Skin of body (tissue), 3 donors: ENCODE measurements at places on chromosomes 4 and X. TPM values are rescaled to one million over a fixed set of nuclear protein-coding genes. Genes with fewer than 3 reads are reported as not detected.

TRMT10A gene
- 6.9 TPM for total RNA-seq

MBTPS2 gene
- total RNA-seq = 11.5 TPM

FABP2 gene
- total RNA-seq = not detected

PLP2 gene
- total RNA-seq = 24.7 TPM

ENOPH1 gene
- total RNA-seq = 30.7 TPM

CLGN gene
- 0.59 TPM for total RNA-seq

RAB39B gene
- 0.30 TPM for total RNA-seq

ALB gene
- 0.69 TPM for total RNA-seq

CLCN4 gene
- total RNA-seq = 7.4 TPM

RAB41 gene
- total RNA-seq = not detected

ERAS gene
- not detected for total RNA-seq

PCDH19 gene
- 3.5 TPM for total RNA-seq

AFF2 gene
- 5.9 TPM for total RNA-seq

PRDM8 gene
- 0.59 TPM for total RNA-seq

CTAG1B gene
- total RNA-seq = not detected

BMX gene
- 2.6 TPM for total RNA-seq

ZBED1 gene
- 25.1 TPM for total RNA-seq

SLIT2 gene
- total RNA-seq = 40.4 TPM

NDP gene
- 3.6 TPM for total RNA-seq

SMIM20 gene
- 24.0 TPM for total RNA-seq

CCKAR gene
- total RNA-seq = 0.49 TPM

TCEAL6 gene
- total RNA-seq = not detected

ADGRA3 gene
- total RNA-seq = 54.9 TPM

PNMA3 gene
- total RNA-seq = 0.69 TPM

PCDH7 gene
- total RNA-seq = 42.6 TPM

F9 gene
- 0.20 TPM for total RNA-seq

VCX2 gene
- not detected for total RNA-seq

TCEANC gene
- 5.3 TPM for total RNA-seq

SNX25 gene
- total RNA-seq = 13.0 TPM

UCP1 gene
- 1.7 TPM for total RNA-seq

TMSB15A gene
- 9.3 TPM for total RNA-seq

LDOC1 gene
- 3.3 TPM for total RNA-seq
